Epithelial cell of alveolus of lung (primary cell): ENCODE measurements at places on chromosomes 16 and 17. TPM values are rescaled to one million over a fixed set of nuclear protein-coding genes. Genes with fewer than 3 reads are reported as not detected.

Gene GPT2
- 8.9 and 21.7 TPM in 2 replicates for total RNA-seq

Gene PHAF1
- total RNA-seq: 11.9 and 16.8 TPM in 2 replicates

Gene SCARF1
- total RNA-seq: 2.2 and 3.4 TPM in 2 replicates

Gene C17orf67
- 0.78 TPM in 1 of 2 replicates, not detected in the other for total RNA-seq

Gene CMTM2
- total RNA-seq: not detected in 2 replicates

Gene NMT1
- total RNA-seq: 78.6 and 91.3 TPM in 2 replicates

Gene RNF112
- 1.6 and 6.9 TPM in 2 replicates for total RNA-seq

Gene ODAD4
- 0.52 and 1.9 TPM in 2 replicates for total RNA-seq

Gene MRC2
- 228 and 335 TPM in 2 replicates for total RNA-seq

Gene DLX4
- not detected in 2 replicates for total RNA-seq

Gene CDH8
- 0.65 TPM in 1 of 2 replicates, not detected in the other for total RNA-seq

Gene RUNDC3A
- total RNA-seq: not detected in 2 replicates

Gene LPO
- total RNA-seq: not detected in 2 replicates

Gene GINS2
- 3.8 and 12.4 TPM in 2 replicates for total RNA-seq

Gene RAB11FIP4
- total RNA-seq: under 0.01 and 0.52 TPM in 2 replicates

Gene EPX
- not detected in 2 replicates for total RNA-seq

Gene ARSG
- total RNA-seq: 2.8 and 3.8 TPM in 2 replicates

Gene ZFP3
- 1.0 and 1.3 TPM in 2 replicates for total RNA-seq

Gene PDILT
- total RNA-seq: not detected in 2 replicates

Gene TPSG1
- total RNA-seq: not detected in 2 replicates

Gene MYH3
- under 0.01 and 13.7 TPM in 2 replicates for total RNA-seq

Gene KRTAP4-2
- not detected in 2 replicates for total RNA-seq

Gene FMNL1
- total RNA-seq: 2.3 and 10.9 TPM in 2 replicates

Gene ABCA9
- 0.13 and 0.96 TPM in 2 replicates for total RNA-seq

Gene KRTAP3-1
- not detected in 2 replicates for total RNA-seq

Gene LGALS9B
- not detected in 2 replicates for total RNA-seq

Gene DPEP1
- total RNA-seq: 0.26 and 6.7 TPM in 2 replicates

Gene ZP2
- not detected in 2 replicates for total RNA-seq

Gene PPP1R27
- not detected in 2 replicates for total RNA-seq

Gene GPATCH8
- total RNA-seq: 11.8 and 27.1 TPM in 2 replicates

Gene OMG
- 4.1 TPM in 1 of 2 replicates, not detected in the other for total RNA-seq

Gene PPP1R1B
- total RNA-seq: 1.4 TPM in 1 of 2 replicates, not detected in the other

Gene MGAT5B
- 0.08 and 1.0 TPM in 2 replicates for total RNA-seq

Gene ANKRD40CL
- total RNA-seq: not detected in 2 replicates

Gene TMIGD1
- not detected in 2 replicates for total RNA-seq

Gene CLEC18A
- 0.08 and 0.13 TPM in 2 replicates for total RNA-seq

Gene SPN
- total RNA-seq: not detected in 2 replicates

Gene OR1F1
- not detected in 2 replicates for total RNA-seq

Gene MLLT6
- total RNA-seq: 15.4 and 37.1 TPM in 2 replicates

Gene KCNJ16
- total RNA-seq: not detected in 2 replicates

Gene DNAH9
- total RNA-seq: not detected in 2 replicates

Gene BAHCC1
- 6.3 and 18.2 TPM in 2 replicates for total RNA-seq

Gene TBC1D3G
- not detected in 2 replicates for total RNA-seq

Gene TMEM204
- total RNA-seq: 15.6 and 18.5 TPM in 2 replicates

Gene OR3A3
- not detected in 2 replicates for total RNA-seq

Gene PLLP
- total RNA-seq: 0.91 TPM in 1 of 2 replicates, not detected in the other

Gene SLC2A4
- 0.13 and 0.96 TPM in 2 replicates for total RNA-seq

Gene GAS2L2
- total RNA-seq: not detected in 2 replicates

Gene ASPHD1
- 6.5 and 9.8 TPM in 2 replicates for total RNA-seq

Gene MPDU1
- 202 and 249 TPM in 2 replicates for total RNA-seq

Gene CSH2
- total RNA-seq: not detected in 2 replicates

Gene ADAD2
- not detected in 2 replicates for total RNA-seq

Gene CCT6B
- total RNA-seq: 0.39 and 0.56 TPM in 2 replicates

Gene TMEM238L
- total RNA-seq: not detected in 2 replicates

Gene CCDC200
- total RNA-seq: not detected in 2 replicates

Gene LHX1
- total RNA-seq: 0.13 TPM in 1 of 2 replicates, not detected in the other

Gene SRP68
- 32.8 and 53.5 TPM in 2 replicates for total RNA-seq
